NCI-H1930 (cell line): ENCODE measurements at places on chromosomes 1 and 21.

- DNase-seq, result no peak
These were observed 5.6 kb downstream of the PDZK1IP1 start for GRCh38 chr1:47184090-47184821.

- no peak for DNase-seq
These were observed 71.3 kb upstream of the LRRN2 start for GRCh38 chr1:204756811-204757210.

GRCh38 chr21:38048167-38048566 lies 131.9 kb upstream of the KCNJ6 start:
- no peak for DNase-seq

DNA sequence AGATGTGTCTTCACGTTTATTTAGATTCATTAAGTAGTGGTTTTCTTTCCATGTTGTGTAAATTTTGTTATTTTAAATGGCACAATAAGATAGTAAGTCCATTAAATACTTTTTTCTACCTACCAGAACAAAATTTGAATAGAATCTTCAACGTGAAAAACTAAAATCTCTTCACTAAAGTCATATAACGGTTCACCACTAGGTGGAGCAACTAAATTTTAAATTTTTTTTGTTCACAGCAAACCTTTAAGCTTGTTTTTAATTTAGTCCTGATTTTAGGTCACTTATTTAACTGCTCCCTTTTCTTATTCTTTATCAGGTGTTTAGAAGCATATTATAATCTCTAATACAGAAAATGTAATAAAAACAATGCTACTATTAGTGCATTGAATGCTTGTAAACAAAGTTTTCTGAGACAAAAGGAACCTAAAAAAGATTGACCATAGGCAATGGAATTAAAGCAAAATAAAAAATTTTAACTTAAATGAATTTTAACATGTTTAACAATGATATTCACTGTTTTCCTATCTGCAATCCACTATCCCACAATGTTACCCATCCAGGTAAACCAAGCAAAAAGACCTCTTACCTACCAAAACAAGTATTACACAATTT lies 28.3 kb upstream of the PKN2 start:
- DNase-seq, result no peak

DNA sequence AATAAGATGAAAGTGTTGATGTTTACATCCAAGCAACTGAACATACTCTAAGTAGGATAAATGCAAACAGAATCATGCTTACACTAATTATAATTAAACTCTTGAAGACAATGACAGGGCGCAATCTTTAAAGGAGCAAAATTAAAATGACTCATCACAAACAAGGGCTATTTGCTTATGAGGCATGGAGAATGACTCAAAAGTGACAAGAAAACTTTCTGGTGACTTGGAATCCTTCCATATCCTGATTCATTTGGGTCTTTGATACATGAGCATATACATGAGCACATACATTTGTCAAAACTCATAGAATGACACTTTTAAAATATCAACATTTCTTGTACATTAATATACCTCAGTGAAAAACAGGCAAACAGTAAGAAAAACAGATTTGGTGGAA lies 1632.3 kb downstream of the KCNT2 start:
- no peak for DNase-seq

- DNase-seq, result peak; percentile 61
These were observed at the start of gene TRIM46 for GRCh38 chr1:155173478-155174323. Gene TRIM46, plus strand, starts transcription at chr1:155173849. Its CDS starts 118 bp downstream, at chr1:155173967.

DNA sequence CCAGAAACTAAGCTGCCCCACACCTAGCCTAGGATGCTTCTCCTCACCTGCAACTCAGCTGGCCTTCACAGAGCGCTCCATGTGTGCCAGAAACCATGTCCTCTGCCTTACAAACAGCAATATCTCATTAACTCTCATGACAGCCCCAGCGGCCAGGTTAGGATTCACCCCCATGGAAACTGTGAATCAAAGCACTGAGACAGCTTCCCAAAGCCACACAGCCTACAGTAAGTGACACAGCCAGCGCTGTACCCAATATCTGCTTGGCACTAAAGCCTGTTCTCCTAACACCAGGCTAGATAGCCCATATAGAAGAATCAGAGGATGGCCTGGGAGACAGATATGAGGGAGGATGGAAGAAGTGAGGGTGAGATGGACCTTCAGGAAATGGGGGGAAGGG lies 13.5 kb downstream of the KCNN3 start:
- no peak for DNase-seq

- DNase-seq, result no peak
These were observed 306.4 kb downstream of the RPS6KC1 start for GRCh38 chr1:213357403-213357802.

GRCh38 chr21:29195981-29196669 lies 65.7 kb downstream of the MAP3K7CL start:
- no peak for DNase-seq

DNA sequence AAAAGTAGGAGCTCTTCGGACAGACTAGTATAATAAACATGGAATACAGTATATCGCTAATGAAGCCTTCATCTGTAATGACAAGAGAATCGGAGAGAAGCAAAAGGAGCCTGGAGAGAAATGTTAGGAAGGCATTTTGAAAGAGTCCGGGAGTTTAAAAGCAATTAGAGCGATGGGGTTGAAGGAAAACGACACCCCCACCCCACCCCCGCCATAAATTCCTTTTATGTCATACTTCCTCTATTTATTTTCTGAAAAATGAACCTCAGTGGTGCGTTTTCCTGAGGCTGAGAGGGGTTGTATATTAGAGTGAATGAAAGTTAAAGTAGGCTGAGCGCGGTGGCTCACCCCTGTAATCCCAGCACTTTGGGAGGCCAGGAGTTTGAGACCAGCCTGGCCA lies 635 bp upstream of the APH1A start:
- no peak for DNase-seq

GRCh38 chr1:181514298-181515290 lies 31.3 kb downstream of the CACNA1E start:
- DNase-seq, result no peak

DNA sequence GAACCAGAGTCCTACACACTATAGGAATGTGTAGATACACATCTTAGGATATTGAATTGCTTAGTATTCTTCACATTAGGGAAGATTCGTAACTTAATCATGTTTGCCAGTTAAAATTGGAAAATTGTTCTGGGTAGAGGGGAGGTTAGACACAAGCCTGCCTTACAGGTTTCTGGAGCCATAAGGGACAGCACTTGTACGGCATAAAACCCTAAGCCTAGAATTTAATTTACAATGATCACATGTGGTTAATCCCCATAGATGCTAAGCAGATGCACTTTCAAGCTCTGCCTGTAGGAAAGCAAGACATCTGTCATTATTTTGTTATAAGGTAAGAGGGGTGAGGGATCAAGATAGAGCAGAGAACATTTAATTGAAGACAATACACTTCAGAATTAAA lies 820.7 kb downstream of the NCAM2 start:
- no peak for DNase-seq

DNA sequence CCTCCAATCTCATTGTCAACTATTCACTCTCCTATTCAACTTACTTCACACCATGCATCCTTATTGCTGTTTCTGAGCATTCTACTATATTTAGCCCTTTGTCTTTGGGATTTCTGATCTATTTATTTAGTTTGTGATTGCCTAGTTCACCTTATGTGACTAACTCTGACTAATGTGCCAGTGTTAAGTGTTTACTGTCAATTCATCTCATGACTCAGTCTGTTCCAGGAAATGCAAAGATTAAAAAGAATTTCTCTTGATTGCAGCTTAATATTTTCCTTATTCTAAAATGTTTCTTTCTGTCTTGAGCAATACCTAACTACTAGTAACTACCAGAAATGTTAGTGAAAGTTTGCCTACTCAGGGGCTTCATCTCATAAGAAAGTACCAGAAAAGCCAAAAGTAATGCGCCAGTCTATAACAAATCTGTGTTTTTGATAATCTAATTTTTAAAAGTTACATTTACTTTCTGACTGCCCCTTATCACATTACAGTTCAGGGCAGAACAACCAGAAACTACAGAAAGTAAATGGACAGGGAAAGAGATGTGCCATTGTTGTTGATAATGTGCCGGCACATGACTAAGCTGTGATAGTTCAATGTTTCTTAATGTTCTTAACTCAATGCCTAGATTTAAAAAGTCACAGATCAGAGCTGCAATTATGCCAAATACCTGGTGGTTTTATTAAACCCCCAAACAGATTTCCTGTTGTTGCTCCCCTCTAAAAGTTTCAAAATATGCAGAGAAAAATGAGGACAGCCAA lies 556.5 kb downstream of the PTBP2 start:
- DNase-seq, result no peak

GRCh38 chr1:3564921-3565831 lies 46.1 kb downstream of the MEGF6 start:
- DNase-seq, result peak; percentile 7

GRCh38 chr1:59367301-59368007 lies 70.6 kb downstream of the FGGY start:
- DNase-seq, result no peak

DNA sequence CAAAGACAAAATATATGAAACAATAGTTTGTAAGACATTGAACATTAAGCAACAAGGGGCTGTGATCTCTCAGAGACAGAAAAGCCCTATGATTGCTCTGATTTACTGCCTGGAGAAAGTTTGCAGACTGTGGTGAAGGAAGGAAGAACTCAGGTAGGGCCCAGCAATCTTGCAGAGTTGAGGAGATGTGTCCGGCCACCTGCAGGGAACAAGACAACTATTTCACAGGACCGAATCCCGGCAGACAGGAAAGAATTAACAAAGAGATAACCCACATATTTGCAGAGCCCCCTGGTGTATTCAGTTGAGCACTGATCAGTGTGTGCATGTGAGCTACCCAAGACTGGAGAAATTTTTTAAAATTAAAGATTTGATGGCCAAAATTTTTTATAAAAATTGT lies 58.3 kb upstream of the FMN2 start:
- no peak for DNase-seq

DNA sequence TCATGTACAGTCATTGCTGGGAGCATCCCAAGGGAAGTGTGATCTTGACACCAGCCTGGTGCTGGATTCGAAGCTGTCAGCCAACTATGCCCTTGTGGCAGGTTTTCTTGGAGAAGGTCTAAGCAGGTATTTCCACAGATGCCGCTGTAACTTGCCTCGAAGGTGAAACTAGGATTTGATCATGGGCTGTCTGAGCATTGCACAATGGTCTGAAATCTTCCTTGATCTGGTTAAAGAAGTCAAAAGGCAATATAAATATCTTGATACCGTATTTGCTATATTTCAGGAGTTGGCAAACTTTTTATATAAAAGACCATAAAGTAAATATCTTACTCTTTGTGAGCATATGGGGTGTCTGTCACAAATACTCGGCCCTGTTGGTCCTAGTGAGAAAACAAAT lies 206.8 kb downstream of the LYPLAL1 start:
- DNase-seq, result no peak

- no peak for DNase-seq
These were observed 12.3 kb upstream of the PADI1 start for GRCh38 chr1:17192394-17193221.

GRCh38 chr21:42570841-42571387 lies 57.3 kb downstream of the SLC37A1 start:
- DNase-seq, result no peak

DNA sequence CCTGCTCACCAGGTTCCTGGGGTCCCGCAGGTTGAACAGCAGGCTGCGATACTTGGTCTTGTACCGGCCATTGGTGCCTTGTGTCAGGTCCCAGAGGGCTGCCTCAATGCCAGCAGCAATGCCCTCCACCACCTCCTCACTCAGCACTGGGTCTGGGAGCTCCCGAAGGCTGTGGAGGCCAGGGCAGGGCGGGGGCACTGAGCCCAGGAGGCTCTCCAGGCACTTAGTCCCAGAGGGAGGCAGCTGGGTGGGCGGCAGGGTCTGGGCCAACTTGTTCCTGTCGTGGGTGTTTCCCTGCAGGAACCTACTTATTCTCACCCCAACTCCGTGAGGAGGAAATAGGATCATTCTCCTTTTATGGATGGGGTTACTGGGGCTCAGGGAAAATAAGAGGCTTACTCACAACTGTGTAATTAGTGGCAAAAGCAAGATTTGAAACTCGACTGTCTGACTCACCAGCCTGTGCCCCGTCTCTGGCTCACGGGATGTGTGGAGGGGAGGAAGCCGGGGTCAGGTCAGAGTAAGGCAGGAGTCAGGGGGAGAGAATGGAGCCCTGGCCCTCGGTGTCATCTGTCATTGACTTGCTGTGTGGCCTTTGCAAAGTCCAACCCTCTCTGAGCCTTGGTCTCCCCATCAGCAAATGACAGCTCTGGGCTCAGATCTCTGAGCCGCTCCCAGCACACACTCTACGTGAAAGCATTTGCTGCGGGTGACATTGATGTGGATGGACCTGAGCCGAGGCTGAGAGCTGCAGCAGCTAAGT lies 17.2 kb downstream of the SPOCD1 start:
- no peak for DNase-seq

DNA sequence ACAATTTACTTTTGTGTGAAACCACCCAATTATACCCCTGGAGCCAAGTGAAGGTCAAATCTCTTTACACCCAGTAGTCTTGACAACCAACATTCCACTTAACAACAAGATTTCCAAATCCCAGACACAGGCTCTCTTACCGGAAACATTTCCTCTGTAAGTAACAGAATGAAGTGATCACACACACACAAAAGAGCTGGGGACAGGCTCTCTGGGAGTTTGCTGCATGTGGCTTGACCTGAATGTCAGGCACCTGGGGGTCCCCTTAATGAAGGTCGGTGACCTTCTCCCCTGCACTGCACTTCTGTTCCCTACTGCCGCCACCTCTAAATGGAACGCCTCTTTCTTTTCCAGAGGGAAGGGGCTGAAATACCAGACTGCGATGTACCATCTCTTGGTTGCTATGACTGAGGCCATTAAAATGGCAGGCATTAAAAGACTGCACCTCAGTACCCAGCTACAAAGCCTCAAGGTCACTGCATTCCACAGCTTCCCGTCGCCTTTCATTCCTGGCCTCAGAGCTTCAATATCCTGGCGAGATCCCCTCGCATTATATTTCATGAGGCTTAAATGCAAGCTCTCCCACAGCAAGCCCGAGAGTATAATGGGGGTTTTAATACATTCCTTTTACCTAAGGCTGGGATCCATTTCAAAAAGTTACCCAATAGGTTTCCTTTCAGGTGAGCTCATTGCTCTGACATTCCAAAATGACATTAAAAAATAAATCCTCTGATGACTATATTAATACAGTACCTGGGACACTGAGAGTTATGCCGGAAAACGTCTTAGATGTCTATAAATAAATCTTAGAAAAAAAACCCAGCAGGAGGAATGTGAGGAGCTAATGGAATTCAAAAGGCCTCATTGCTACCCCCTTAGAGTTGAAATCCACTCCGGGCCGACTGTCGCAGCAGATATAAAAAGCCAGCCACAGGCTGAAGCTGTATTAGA lies 90.9 kb upstream of the DIRAS3 start:
- DNase-seq, result no peak
